ENCODE measurements at places on chromosomes 2 and 18.

DNA sequence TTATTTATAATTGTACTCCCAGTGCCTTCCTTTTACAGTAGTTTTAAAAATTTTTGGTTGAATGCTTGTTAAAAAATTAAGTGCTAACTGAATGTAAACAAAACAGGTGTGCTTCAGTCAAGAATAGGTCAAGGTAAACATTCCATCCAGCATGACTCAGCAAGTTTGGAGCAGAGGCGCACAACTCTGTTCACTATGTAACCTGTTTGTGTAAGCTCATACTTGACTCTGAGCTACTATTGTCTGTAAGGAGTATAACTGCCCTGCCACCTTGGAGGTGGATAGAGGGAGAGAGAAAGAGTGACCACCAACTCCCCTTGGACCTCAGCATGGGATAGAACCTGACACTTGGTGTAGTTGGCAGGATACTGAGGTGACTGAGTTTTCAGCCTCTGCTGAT lies 207.4 kb upstream of the SYT4 start:
- DNase-seq, result no peak

DNA sequence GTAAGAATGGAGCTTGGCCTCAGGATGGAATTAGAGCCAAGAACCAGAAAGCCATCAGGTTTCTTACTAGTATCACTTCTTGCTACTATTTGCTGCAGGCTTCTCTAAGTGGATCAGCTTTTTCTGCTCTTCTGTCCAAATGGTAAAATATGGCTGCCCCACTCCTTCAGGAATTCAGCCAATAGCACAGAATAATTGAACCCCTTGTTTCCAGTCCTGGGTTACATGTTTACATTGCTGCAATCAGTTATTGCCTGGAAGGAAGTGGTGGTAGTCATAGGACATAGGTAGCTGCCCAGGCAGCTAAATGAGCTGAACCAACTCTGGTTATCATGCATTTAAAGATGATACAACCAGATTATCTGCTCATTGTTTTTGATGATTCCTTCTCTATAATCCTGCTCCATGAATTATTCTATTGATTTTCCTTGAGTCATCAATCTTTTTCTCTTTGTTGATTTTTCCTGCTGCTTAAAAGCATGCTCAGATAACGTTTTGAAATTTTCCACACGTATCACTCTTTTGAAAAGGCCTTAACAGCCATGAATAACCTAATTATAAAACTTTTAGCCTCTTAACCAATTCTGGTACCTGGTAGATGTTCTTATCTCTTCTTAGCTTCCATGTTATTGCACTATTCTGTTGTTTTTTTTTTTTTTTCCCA lies 12.6 kb downstream of the AGPS start:
- DNase-seq, result no peak

DNA sequence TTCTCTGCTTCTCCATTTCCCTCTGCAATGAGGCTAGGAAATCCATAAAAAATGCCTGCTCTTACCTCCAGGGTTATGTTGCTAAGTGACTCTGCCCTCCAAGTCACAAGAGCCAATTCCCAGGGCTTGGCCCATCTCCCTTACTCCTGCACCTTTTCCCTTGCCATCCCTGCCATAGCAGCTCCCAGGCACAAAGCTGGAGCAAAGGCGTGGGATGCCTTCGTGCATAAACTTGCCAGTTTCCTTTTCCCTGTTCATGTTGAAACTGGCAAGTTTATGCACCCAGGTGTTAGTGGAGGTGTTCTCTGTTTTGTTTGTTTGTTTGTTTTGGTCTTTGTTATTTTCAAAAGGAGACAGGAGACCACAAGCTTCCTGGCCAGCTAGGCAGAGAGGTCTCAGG lies 195.1 kb downstream of the ACKR3 start:
- DNase-seq, result no peak

GRCh38 chr2:74010087-74010541 lies 25.4 kb downstream of the TET3 start:
- no peak for DNase-seq

- no peak for DNase-seq
Measured at GRCh38 chr2:147135376-147135775, 709.5 kb upstream of the ACVR2A start.
